IMR-90 (cell line): ENCODE measurements at places on chromosomes 16 and 17. TPM values are rescaled to one million over a fixed set of nuclear protein-coding genes. Genes with fewer than 3 reads are reported as not detected.

DNA sequence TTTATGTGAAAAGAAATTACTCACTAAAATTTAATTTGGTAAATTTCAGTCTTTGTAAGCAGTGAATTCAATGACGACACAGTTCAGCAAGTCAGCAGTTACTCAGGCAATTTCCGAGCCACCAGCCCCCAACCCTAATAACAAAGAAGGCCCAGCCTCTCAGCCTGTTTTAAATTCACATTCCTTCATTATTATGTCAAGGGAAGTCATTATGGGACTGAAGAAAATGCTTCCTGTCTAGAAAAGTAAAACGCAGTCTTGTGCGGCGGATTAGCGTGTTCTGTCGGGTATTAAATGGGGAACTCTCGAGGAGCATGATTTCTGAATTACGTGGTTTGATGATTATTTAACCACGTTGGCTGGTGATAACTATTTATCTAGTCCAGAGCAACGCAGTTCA is 177.6 kb downstream of the AIPL1 start:
- no peaks in the 10 kb centered on the region for H3K36me3 ChIP-seq
- H3K4me1 ChIP-seq, result no peaks in the 10 kb centered on the region
- H3K4me3 ChIP-seq, result no peak overlapping the region
- DNase-seq, result peak; percentile 16

DNA sequence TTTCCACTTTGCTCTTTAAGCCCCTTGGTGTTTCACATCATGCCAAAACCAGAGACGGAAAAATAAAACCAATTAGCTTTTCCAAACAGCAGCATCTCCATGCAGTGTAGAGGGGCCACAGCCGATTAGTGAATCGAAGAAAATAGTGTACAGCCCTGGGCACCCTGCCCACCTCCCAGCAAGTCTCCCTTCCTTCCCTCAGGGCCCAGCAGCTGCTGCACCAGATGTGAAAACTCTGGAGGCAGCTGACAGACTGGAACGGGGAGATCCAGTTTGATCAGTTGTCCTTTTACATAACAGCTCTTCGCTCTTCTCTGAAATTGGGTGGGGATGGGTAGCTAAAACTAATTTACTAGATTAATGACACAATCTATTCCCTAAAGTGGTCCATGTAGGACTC is 19.3 kb downstream of the TMEM11 start:
- H3K4me1 ChIP-seq, result peaks cover 9% of the 10 kb centered on the region; the same call in 1 of the 2 replicates
- H3K27me3 ChIP-seq, result no peaks in the 10 kb centered on the region
- H3K4me3 ChIP-seq, result no peak overlapping the region
- peaks cover 23% of the 10 kb centered on the region for H3K36me3 ChIP-seq

GRCh38 chr17:16313139-16314090 is 39.9 kb downstream of the CENPV start:
- H3K27me3 ChIP-seq, result no peaks in the 10 kb centered on the region
- H3K4me1 ChIP-seq, result peaks cover 13% of the 10 kb centered on the region
- no peak overlapping the region for H3K4me3 ChIP-seq
- H3K27ac ChIP-seq, result peak overlapping the region; percentile 22; the same call in 1 of the 2 replicates
- peak; percentile 88 for DNase-seq
- H3K36me3 ChIP-seq, result no peaks in the 10 kb centered on the region

GRCh38 chr16:1182950-1183907 is 30.3 kb downstream of the CACNA1H start:
- H3K27me3 ChIP-seq, result no peaks in the 10 kb centered on the region
- no peak overlapping the region for H3K4me3 ChIP-seq
- DNase-seq, result peak; percentile 63
- peaks cover 18% of the 10 kb centered on the region for H3K4me1 ChIP-seq
- peak overlapping the region; percentile 84 for H3K27ac ChIP-seq
- H3K36me3 ChIP-seq, result no peaks in the 10 kb centered on the region

DNA sequence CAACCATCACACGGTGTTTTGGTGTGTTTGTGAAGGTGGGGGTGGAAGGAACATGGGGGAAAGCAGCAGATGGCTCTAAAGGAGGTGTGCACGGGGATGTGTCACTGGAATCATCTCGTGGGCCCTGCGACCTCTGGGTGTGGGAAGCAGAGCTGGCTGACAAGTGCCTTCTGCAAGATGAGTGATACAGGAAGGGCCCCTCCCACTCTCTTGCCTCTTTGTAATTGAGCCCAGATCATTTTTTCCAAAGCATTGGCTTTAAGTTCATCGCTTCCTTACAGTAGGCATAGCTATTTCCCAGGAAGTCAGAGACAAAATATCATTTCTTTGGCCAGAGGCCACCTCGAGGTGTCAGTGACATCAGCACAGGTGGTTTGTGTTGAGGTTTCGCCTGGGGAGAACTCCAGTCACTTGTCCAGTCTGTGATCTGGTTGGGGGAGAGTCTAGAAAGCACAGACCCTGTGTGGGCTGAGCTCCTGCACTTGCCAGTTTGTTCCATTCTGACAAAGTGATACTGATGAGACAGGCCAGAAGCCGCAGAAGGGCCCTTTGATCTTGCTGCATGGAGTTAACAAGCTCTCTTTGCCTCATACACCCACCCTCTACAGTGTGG is 20.6 kb upstream of the SNTB2 start:
- peak; percentile 82 for DNase-seq
- H3K27me3 ChIP-seq, result no peaks in the 10 kb centered on the region
- H3K36me3 ChIP-seq, result peaks cover 34% of the 10 kb centered on the region
- H3K4me3 ChIP-seq, result no peak overlapping the region

DNA sequence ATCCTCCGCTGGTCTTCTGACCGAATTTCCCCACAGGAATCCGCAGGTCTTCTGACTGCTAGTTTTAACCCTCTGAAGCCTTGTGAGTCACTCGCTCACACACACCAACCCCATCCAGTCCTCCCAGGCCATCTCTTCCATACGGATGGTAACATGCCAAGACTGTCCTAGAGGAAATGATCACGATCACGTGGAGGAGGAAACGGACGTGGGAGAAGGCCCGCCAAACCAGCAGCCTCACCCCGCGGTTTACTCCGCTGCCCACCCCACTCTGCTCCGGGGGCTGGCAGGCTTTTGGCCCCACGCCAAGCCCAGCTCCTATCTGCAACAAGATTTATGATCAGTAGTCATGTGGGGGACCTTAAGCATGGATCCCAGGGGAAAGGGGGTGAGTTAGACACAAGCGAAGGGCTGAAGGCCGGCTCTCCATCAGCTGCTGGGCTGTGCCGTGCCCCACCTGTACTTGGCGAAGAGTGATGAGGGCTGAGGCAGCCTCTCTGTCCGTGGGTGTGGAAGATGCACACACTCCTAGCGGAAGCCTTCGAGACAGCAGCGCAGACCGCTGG is 1.5 kb upstream of the FAAP100 start:
- peaks cover 36% of the 10 kb centered on the region for H3K36me3 ChIP-seq
- peak; percentile 99 for DNase-seq
- no peak overlapping the region for H3K4me3 ChIP-seq

GRCh38 chr17:28895794-28896447 is 1.6 kb downstream of the FLOT2 start:
- H3K4me3 ChIP-seq, result no peak overlapping the region; the same call in 1 of the 2 replicates
- peaks cover 4% of the 10 kb centered on the region for H3K36me3 ChIP-seq
- no peak overlapping the region for H3K27ac ChIP-seq
- peaks cover 9% of the 10 kb centered on the region for H3K4me1 ChIP-seq
- H3K27me3 ChIP-seq, result no peaks in the 10 kb centered on the region
- DNase-seq, result no peak

DNA sequence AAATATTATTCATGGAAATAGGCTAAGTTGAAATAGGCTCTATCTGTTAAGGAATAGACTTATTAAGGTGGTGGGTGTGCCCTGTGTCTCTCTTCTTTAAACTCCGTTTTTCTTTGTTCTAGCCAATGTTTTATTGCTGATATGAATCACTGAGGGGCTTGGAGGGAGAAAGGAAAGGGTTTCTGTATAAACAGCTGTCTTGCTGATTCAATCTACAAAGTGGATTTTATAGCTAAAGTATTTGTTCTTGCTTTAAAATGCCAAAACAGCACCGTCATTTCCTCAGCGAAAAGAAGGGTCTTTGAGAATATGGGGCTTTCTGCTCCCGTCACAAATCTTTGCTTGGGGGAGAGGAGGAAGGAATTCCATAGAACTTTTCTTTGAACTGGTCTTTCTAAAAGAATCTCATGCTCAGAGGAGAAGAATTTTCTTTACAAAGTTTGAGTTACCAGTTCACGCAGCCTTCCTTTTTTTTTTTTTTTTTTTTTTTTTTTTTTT is 39.3 kb downstream of the MSI2 start:
- DNase-seq, result peak; percentile 71
- H3K27me3 ChIP-seq, result no peaks in the 10 kb centered on the region
- H3K4me3 ChIP-seq, result peak overlapping the region; percentile 19; the same call in 1 of the 2 replicates
- H3K4me1 ChIP-seq, result peaks cover 17% of the 10 kb centered on the region
- H3K27ac ChIP-seq, result peak overlapping the region; percentile 55; the same call in 1 of the 2 replicates
- peaks cover 4% of the 10 kb centered on the region for H3K36me3 ChIP-seq

DNA sequence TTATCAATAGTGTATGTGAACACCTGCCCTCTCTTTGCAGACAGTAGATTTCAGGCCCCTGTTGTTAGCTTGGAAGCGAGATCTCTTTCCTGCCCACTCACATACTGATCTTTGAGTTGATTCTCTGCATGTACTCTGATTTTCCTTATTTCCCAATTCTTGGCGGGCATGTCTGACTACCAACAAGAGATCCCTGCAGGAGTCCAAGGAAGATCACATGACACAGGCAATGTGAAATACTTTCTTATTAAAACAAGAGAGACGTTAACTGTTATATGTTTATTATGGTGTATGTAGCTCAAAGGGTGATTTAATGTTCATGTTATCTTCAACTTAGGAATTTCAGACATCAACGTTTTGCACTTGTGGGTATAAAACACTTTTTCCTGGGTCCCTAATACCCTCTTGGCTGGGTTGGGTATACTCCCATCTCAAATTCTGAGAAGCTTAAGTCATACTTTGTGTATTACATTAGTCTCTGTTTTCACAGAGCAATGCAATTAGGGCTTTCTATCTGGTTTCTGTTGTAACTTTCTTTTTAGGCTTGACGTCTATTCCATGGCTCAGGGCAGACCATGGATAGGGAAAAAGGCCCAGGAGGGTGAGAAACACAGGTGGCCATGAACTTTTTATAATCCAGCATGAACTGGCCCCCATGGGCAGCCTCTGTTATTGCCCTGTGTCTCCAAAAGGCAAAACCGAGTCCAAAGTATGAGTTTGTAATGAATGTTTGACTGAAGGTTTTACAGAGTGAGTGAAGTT is 32.2 kb downstream of the HSD17B2 start:
- peaks cover 7% of the 10 kb centered on the region for H3K36me3 ChIP-seq
- peaks cover 22% of the 10 kb centered on the region for H3K4me1 ChIP-seq
- H3K27ac ChIP-seq, result peak overlapping the region; percentile 97
- peak; percentile 31 for DNase-seq
- no peaks in the 10 kb centered on the region for H3K27me3 ChIP-seq
- H3K4me3 ChIP-seq, result no peak overlapping the region

CACNA1H gene
- total RNA-seq, result 1.6 and 1.7 TPM in 2 replicates
